ENCODE measurements at places on chromosomes 2 and 18.

DNA sequence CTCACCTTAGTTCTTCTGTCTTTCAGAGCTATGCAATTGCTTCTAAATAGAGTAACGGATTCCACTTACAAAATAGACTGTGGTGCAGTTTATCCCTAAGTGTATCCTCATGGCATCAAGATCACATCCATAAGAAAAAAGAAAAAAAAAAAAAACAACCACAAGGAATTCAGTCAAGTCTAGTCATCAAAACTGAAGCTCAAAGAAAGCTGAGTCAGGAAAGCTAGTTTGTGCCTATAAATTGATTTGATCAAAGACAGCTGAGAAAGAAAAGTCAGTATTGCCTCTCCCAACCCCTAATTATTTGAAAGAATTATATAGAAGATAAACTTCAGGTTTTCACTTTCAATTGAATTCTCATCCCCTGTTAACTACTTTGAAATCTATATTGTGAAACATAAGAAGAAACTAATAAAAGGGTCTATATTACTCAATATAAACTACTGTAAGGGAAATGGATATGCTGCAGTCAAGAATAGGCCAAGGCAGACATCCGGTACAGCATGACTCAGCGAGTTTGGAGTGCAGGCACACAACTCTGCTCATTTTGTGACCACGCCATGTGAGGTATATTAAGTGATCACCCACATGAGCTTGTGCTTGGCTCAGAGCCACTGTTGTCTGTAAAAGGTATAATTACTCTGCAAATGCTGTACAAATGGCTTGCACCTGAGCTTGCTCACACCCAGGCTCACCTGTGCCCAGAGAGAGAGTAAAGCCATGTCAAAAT is 568.1 kb upstream of the CRIM1 start:
- peak; percentile 0 for DNase-seq

GRCh38 chr2:189350540-189351209 is 90.6 kb upstream of the WDR75 start:
- peak; percentile 98 for DNase-seq

DNA sequence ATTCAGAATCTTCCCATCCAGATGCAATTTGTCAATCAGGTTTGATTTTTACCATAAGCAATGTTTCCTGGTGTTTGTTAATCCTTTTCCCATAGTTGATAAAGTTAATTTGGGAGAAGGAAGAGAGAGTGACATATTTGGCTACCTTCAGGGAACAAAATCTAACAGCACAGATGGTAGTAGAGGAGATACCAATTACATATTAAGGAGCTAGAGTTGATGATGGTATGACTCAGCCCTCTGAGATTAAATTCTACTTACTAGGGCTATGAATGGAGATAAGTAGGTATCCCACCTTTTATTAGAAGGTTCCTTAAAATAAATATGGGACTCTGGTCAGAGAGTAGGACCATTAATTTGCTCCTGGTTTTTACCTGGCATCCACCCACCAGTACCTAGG is 139.7 kb downstream of the EHBP1 start:
- no peak for DNase-seq

DNA sequence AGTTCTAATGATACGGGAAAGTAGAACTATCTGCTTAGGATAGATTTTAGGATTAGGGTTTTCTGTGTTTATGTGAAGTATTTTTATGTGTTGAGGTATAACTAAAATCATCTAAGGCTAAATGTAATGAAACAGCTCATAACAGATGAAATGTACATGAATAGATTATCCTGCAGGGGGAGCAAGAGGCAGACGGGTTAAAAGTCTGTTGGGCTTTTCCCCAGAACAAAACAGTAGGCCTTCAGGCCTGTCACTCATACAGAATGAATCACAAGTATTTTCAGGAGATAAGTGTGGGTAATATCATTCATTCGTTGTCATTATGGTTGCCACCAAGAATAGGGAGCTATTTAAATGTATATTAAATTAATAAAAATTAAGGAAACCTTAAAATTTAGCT is 107.9 kb upstream of the IL1R2 start:
- peak; percentile 70 for DNase-seq

GRCh38 chr2:61214171-61214570 is 52.2 kb downstream of the C2orf74 start:
- no peak for DNase-seq

GRCh38 chr2:158393886-158394285 is 62.7 kb downstream of the CCDC148 start:
- no peak for DNase-seq

GRCh38 chr18:74264303-74265020 is 27.3 kb downstream of the CYB5A start:
- no peak for DNase-seq

DNA sequence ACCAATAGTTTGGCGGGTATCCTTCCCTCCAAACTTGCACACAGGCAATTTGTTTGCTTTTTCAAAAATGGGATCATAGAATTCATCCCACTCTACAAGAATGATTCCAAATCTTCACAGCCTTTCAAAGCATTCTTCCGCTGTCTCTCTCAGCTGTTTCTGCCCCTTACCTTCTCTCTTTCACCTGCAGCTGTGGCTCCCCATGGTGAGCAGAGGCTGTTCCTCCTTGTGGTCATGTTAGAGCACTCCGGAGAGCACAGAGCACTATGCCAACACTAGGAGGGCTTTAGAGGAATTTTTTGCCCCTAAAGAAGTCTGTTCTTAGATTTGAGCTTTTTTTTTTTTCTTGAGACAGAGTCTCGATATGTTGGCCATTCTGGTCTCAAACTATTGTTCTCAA is 30.4 kb downstream of the MTHFD2 start:
- no peak for DNase-seq
